ENCODE measurements at places on chromosomes 11 and 22.

GRCh38 chr22:36395055-36395849 lies 7.5 kb upstream of the MYH9 start:
- no peak for DNase-seq

DNA sequence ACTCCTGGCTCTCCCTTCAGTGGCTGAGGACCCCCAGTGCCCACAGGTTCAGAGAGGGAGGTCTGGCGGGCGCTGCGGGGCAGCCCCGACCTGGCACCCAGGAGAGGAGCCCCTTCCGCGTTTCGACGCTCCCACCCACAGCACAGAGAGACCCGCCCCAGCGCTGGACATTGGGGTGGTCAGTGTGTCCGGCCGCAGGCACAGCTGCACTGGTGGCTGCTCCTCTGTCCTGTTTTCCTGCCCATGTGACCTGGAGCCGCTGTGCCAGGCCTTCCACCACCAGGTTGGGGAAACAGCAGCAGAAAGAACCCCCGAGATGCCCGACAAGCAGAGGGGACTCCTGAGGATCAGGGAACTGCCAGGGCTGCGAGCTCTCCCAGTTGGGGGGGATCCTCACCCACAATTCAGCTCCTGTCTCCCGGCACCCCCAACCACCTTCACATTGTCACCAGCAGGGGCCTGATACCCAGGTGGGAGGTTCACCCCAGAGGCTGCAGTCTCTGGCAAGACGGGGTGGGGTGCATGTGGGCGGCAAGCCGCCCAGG lies 13.6 kb downstream of the KRTAP5-5 start:
- DNase-seq, result no peak

DNA sequence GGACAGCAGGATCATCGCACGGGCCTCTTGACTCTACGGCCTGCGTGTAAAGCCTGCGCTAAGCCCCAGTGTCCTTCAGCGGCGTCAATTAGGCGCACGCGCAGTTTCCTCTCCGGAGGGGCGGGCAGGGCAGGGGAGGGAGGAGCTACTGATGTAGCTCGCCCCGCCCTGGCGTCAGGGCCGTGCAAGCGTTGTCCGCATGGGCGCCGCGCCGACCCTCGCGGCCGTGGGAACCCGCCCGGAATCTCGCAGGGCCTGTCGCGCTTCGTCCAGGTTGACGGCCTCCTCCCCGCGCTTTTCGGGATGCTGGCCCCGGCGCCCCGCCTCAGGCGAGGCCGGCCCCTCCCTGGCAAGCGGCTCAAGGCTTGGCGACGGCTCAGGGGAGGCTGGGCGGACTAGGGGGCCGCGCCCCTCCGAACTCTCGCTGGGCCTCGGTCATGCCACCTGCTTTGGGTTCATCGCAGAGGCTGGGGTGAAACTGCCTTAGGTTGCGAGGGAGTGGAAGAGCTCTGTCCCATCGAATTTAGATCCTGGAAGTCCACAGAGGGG lies 61.1 kb downstream of the ST3GAL4 start:
- DNase-seq, result peak; percentile 82

DNA sequence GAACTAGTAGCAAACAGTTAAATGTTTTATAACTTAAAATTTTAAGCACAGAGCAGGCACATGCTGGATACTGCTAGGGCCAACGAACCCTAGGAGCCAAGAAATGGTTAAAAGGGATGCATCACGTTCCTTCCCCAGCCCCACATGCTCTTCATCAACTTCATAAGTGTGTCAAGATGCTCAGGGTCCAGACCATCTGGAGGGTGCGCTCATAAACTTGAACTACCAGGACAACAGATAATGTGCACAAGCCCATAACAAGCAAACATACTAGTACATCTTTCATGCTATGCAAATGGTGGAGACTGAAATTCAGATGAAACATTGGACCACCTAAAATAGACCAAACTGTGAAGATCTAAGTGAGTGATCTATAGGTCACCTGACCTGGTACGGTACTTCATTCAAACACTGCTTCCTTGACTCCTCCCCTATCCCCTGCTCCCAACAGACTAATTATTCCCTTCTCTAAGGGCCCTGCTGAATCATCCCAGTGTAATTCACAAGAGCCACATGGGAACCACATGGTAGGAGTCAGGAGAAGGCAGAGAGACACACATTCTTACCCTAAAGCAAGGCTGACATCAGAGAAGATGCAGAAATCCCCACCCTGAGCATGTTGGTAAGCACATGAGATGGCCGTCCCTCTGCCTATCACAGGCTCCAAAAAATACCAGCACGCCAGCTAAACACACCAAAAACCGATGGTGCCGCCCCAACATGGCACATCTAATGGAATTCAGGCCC lies 83.9 kb downstream of the ETS1 start:
- peak; percentile 96 for DNase-seq

DNA sequence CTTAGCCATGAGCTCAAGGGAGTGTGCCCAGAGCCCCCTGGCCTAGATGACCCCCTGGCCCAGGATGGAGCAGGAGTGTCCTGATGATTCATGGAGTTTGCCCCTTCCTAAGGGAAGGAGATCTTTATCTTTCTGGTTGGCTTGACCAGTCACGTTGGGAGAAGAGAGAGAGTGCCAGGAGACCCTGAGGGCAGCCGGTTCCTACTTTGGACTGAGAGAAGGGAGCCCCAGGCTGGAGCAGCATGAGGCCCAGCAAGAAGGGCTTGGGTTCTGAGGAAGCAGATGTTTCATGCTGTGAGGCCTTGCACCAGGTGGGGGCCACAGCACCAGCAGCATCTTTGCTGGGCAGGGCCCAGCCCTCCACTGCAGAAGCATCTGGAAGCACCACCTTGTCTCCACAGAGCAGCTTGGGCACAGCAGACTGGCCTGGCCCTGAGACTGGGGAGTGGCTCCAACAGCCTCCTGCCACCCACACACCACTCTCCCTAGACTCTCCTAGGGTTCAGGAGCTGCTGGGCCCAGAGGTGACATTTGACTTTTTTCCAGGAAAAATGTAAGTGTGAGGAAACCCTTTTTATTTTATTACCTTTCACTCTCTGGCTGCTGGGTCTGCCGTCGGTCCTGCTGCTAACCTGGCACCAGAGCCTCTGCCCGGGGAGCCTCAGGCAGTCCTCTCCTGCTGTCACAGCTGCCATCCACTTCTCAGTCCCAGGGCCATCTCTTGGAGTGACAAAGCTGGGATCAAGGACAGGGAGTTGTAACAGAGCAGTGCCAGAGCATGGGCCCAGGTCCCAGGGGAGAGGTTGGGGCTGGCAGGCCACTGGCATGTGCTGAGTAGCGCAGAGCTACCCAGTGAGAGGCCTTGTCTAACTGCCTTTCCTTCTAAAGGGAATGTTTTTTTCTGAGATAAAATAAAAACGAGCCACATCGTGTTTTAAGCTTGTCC lies 14.3 kb downstream of the ADORA2A start:
- DNase-seq, result no peak
